Astrocyte (in vitro differentiated cells and primary cell): ENCODE measurements at places on chromosomes 1 and 21.

DNA sequence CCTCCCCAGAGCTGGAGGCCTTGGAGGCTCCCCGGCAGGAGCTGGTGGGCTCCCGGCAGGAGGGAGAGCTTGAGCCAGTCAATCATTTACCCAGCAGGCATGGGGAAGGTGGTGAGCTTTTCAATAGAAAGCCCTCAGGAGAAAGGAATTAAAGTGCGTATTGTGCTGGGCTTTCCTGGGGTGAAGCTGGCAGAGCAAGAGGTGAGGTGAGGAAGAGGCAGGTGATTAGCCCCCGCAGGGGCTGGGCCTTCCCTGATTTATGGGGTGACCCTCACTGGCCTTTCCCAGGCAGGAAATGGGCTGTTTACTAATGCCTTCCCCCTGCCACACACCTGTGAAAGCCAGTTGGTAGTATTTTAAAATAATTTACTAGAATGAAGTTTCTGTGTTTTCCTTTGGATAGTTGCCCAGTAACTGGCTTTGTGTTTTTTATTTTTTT is 25.8 kb downstream of the CLDN14 start:
- no peak for DNase-seq

- peak; percentile 82 for DNase-seq
These were observed 63.9 kb upstream of the C1orf105 start for GRCh38 chr1:172356620-172357019.

DNA sequence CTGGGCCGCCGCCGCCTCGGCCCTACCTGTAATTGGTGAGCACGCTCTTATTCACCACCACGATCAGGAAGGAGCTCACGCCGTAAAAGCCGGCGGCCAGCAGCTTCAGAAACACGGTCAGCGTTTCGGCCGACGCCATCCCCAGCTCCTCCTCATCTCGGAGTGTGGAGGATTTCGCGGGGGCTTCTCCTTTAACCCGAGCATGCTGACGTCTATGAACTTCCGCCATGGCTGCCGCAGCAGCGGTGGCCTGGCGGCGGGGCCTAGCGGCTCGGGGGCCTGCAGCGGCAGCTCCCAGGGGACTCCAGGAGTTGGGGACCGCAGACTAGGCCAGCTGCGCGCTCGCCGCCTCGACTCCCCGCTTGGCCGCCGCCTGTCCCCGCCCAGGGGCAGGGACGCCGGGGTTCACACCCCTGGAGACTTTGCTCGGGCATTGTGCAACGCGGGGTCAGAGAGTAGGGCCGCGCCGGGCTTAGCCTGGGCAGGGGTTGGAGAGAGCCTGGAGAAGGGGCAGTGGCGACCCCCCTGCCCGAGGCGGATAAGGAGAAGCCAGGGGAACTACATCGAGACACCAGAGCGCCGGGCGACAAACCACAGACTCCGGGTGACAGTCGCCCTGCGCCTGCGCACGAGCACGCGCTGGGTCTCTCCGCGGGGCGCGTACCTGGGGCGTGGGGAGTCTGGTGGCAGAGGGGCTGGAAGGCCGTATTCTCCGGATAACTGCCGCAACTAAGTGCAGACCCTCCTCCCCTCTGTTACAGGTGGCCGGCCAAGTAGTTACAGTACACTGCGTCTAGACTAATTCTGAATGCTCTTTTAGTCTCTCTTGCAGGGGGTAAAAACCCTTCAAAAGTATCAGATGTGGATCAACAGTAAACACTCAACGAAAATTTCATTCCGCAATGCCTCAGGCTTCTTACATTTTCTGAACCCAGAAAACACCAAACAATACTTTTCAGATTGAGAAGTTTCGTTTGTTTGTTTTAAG is at the start of gene SLC35D1:
SLC35D1 (minus strand) TSS at position 364 of the 988 bp plus-strand sequence; CDS start at position 229, 135 bp downstream.
- peak; percentile 57 for DNase-seq

GRCh38 chr1:108691128-108691941 is 775 bp upstream of the PRPF38B start:
- peak; percentile 23 for DNase-seq

GRCh38 chr1:45722809-45723208 is 27.6 kb downstream of the IPP start:
- DNase-seq: peak; percentile 4

DNA sequence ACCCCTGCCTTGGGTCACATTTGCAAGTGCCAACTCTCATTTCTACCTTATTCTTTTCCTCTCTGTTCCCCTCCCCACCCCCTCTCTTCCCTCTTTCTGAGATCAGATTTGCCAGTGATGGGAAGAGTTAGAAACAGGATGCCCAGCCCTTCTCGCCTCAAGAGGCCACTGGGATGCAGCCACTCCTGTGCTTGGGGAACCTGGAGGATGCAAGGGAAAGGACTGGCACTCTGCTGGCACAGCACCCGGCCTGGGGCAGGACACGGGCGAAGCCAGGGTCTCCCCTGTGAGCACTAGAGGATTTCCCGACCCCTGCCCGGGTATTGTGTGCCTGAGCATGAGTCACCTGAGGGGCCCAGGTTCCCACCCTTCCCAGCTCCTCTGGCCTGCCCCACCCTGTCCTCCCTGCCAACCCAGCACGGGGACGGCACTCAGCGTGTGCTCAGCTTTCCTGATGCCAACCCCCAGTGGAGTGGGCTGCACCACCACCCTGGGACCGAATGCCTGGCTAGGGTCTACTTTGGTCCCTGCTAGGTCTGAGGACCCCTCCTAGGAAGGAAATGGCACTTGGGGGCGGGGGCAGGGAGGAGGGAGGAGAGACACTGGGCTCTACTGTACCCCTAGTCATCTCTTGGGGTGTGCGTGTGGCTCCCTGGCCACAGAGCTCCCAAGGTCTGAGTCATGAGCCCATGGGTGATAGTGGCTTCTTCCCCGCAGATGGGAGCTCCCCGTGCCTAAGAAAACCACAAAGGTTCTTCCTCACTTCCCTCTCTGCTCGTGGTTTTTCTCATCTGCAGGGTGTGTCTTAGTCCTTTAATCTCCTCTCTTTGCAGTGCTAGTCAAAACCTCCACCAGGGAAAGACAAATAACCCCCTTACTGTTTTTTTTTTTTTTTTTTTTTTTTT is 12.4 kb downstream of the LMNA start:
- DNase-seq: peak; percentile 97

DNA sequence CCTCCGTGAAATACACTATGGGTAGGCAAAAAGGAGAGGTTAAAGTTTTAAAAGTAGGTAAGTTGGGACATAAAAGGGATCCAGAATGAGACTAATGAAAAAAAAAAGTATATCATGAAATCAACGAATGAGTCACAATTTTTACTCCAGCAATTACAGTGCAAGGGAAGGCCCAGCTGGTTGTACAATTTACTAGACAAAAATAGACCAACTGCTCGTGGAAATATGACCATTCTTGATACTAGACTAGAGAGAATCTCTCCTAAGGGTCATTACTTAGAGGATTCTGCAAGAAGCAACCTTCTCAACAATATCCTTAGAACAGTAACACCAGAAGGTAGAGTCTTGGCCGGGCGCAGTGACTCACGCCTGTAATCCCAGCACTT is 55.1 kb upstream of the EFHD2 start:
- DNase-seq: peak; percentile 33

- DNase-seq: no peak
These were observed 1165.2 kb downstream of the BRINP3 start for GRCh38 chr1:189312499-189312898.

DNA sequence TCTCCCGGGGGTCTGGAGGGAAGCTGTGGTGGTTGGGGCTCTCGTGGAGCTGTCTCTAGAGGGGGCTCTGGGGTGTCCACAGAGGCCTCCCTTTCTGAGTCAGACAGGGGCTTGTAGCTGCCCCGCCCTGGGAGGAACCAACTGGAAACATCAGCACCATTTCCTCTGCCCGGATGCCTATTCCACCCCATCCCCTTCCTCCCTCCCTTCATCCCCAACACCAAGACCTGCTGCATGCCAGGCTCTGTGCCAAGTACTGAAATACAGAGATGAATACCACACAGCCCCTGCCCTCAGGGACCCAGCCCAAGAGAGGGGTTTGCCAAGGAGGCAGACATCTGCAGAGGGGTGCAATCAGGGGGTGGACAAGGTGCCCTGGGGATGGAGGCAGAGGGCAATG is 125.6 kb upstream of the ADAR start:
- DNase-seq: no peak

GRCh38 chr1:152479792-152480595 is 30.6 kb upstream of the LCE5A start:
- no peak for DNase-seq

DNA sequence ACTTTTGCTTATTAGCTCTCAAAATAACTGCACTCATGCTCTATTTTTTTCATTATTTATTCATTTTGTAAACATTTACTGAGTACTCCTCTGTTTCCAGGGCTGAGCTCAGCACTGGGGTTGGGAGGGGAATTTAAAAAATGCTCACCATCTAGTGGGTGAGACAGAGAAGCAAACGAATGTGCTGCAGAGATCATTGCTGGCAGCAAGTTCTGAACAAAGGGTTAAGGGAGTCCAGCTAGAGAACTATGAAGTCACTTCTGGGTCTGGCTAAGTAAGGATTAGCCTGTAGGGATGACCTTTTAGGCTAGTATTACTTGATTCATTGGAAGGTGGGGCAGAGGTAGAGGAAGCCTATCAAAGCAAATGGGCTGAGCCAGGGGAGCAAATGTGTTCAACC is 99.1 kb upstream of the ZNF644 start:
- no peak for DNase-seq

DNA sequence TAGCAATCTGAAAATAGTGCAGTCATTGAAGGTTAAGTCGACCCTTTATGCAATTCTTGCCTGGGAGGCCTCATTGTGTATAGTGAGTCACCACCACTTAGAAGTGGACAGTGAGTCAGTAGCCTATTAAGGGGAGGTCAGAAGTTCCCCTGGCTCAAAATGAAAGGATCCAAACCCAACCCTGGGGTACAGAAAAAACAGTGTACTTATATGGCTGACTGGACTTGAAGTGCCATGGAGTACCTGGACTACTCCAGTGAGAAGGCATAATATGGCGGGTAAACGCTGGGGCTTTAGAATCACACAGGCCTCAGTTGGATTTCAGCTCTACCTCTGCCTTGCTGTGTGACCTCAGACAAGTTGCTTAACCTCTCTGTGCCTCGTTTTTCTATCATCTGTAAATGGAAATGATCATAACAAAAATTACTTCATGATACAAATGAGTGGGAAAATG is 2.2 kb upstream of the BCL9 start:
- peak; percentile 98 for DNase-seq

GRCh38 chr1:222161676-222162075 is 386.2 kb downstream of the HHIPL2 start:
- no peak for DNase-seq

DNA sequence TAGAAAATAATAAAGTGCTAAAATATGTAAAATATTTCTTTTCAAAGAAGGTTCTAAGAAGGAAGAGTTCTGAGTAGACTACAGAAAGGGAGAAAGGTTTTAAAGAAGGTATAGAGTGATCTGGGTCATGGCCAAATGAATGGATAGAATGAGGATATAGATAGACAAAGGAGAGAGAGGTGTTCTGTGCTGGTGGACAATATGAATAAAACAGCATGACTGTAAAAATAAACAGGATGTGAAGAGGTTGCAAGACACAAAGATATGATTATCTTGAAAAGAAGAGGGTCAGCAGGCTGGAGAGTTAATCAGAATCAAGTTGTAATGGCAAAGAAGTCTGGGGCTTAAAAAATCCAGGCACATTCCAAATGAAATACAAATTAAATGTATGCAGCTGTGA is 86.7 kb upstream of the GNG4 start:
- no peak for DNase-seq

GRCh38 chr1:211827051-211827450 is 3.5 kb downstream of the LPGAT1 start:
- DNase-seq: no peak

DNA sequence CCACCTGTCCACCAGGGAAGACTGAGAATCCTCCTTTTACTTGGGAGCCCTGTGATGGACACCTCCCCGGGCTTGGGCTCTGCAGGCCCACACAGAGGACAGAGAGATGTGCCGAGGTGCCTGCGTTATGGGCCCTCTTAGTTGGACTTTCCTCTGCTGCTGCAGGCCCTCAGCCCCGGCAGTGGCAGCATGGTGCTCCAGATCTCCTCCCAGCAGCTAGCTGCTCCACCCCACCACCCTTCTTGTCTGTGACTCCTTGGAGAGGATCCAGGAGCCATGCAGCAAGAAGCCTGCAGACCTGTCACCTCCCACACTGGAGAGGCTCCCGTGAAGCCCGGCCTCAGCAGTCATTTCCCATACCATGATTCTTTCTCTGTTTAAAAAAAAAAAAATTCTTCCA is 27.4 kb downstream of the PHGDH start:
- no peak for DNase-seq

DNA sequence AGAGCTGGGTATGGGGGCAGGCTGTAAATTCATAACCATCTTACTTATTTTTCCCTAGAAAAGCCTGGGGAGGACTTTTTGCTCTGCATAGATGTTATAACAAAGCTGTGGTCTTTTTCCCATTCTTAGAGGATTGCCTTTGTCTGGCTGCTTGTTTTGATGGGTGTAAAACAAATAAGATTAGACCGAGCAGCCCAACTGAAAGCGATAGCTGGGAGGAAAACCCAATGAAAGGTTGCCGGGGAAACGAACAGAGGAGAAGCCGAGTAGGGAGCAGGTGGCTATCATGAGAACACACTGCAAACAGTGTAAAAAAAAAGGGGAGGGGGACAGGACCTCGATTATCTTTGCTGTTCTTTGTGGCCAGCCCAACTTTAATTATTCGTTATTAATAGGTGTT is 1.9 kb downstream of the ELAVL4 start:
- no peak for DNase-seq

- no peak for DNase-seq
These were observed 79.2 kb upstream of the SAMD11 start for GRCh38 chr1:844472-845026.

- DNase-seq: no peak
These were observed 212.4 kb upstream of the GALNT2 start for GRCh38 chr1:229854620-229855019.

- DNase-seq: no peak
These were observed 7.9 kb downstream of the UTP11 start for GRCh38 chr1:38020396-38020795.

DNA sequence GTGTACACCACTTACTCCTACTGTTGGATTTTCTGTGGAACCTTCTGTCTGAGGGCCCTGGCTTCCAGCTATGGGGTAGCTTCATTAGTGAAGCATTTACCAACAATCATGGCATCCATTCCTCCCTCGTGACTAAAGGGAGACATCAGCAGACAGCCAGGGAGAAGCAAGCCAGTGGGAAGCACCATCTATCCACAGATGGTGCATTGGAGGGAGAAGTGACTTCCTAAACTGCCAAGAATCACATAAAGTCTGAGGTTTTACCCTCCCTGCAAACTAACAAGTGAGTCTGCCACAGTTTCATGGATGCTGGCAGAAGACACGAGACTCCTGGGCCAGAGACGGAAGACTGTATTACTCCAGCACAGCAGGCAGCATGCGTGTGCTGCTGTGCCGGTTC is 31.4 kb downstream of the UMODL1 start:
- DNase-seq: no peak

DNA sequence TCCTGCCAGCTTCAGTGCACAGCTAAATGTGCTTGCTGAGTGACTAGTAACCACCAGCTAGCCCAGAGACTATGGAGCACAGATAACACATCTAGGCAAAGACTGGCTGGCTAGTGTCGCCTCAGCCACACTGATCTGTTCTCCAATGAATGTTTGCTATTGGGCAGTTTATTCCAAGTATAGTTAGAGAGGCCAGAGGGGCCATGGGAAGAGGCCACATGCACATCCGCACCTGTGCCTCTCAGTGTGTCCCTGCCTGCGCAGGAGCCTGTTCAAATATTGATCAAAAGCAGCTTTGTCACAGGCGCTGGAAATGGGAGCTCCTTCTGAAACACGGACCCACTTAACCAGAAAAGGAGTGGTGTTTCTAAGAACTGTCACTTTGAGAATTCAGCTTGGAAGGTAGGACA is 51.3 kb upstream of the ATP1A1 start:
- DNase-seq: no peak
